Thyroid gland (tissue), 4 donors: ENCODE measurements at places on chromosomes 3 and 15. TPM values are rescaled to one million over a fixed set of nuclear protein-coding genes. Genes with fewer than 3 reads are reported as not detected.

GRCh38 chr3:119635719-119636118 is 24.7 kb downstream of the POPDC2 start:
- no peaks in the 10 kb centered on the region for H3K27me3 ChIP-seq
- peak overlapping the region; percentile 92 for H3K27ac ChIP-seq
- no peak for DNase-seq

The FMN1 gene
- total RNA-seq: 22.1 TPM

DNA sequence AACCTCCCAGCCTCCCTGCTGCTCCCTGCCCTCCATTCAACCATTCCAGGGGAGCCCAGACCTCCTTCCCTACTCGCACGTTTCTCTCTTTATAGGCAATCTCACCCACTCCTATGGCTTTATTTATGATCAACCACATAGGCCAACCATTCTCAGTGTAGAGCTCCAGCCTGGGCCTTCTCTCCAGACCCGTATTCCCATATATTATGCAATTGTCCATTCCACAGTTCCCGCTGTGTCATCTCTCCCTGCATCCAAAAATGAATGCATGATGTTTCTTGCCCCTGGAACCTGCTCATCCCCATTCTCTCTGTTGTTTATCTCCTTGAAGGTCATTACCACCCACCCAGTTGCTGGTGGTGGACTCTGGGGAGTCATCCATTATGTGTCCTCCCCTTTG is 140.7 kb downstream of the LIPC start:
- H3K27me3 ChIP-seq: no peaks in the 10 kb centered on the region
- no peak for DNase-seq
- peaks cover 4% of the 10 kb centered on the region for H3K4me1 ChIP-seq
- no peaks in the 10 kb centered on the region for H3K36me3 ChIP-seq
- no peak overlapping the region for H3K4me3 ChIP-seq
- no peak overlapping the region for H3K27ac ChIP-seq

The PODXL2 gene
- 7.7 TPM for total RNA-seq

The TMEM207 gene
- not detected for total RNA-seq

The SLC6A6 gene
- total RNA-seq: 51.2 TPM

DNA sequence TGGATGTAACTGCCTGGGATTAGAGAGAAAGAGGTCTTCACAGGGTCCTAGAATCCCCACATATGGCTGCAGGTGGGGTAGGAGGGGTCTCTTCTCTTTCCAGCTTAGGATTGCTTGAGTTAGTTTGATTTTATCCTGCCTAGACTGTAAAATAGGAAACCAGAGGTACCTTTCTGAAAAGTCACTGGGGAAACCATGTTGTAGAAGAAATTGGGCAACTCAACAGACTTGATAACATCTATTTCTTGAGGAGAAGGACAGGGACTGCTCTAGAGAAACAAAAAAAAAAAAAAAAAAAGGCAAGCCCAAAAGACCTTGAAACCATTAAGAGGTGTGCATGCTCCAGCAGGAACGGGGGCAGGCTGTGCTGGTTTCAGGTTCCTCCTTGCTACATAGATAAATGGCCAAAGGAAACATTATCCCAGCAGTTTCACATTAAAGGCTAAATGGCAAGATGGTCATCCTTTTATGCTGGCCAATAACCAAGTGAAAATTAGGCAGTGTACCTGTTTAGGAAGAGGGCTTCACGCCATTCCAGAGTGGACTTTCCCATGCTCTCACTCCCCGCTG is 116.1 kb downstream of the ALDH1A2 start:
- no peak overlapping the region for H3K27ac ChIP-seq
- no peak overlapping the region for H3K4me3 ChIP-seq
- peaks cover 3% of the 10 kb centered on the region for H3K4me1 ChIP-seq
- no peak for DNase-seq

DNA sequence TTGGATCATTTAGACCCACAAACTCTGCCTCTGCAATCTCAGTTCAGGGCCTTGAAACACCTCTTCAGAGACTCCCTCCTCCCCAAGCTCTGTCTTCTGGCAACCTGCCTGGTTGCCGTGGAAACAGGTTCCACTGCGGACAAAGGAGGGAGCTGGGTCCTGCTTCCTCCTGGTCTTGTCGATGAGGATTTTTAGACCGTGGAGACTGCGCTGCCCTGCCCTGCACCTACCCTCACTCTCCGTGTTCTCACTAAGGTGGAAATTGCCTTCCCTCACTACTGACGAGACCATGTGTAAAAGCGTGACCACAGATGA is at the start of gene RTP1:
RTP1 (plus strand) TSS at position 152 of the 315 bp plus-strand sequence; CDS start at position 182, 30 bp downstream.
- H3K4me3 ChIP-seq: no peak within 1 kb of the TSS
- no peaks in the 10 kb centered on the region for H3K36me3 ChIP-seq
- no peaks in the 10 kb centered on the region for H3K27me3 ChIP-seq
- no peak for DNase-seq
- no peak within 1 kb of the TSS for H3K27ac ChIP-seq

The AGTR1 gene
- 28.2 TPM for total RNA-seq

GRCh38 chr3:39263576-39263975 is 16.3 kb downstream of the CX3CR1 start:
- no peaks in the 10 kb centered on the region for H3K4me1 ChIP-seq
- no peak overlapping the region for H3K27ac ChIP-seq
- H3K27me3 ChIP-seq: no peaks in the 10 kb centered on the region
- H3K4me3 ChIP-seq: no peak overlapping the region
- DNase-seq: no peak
